ENCODE measurements at places on chromosomes 4 and X.

GRCh38 chr4:3066836-3067400 lies 7.4 kb downstream of the HTT-AS start:
- no peak for DNase-seq

DNA sequence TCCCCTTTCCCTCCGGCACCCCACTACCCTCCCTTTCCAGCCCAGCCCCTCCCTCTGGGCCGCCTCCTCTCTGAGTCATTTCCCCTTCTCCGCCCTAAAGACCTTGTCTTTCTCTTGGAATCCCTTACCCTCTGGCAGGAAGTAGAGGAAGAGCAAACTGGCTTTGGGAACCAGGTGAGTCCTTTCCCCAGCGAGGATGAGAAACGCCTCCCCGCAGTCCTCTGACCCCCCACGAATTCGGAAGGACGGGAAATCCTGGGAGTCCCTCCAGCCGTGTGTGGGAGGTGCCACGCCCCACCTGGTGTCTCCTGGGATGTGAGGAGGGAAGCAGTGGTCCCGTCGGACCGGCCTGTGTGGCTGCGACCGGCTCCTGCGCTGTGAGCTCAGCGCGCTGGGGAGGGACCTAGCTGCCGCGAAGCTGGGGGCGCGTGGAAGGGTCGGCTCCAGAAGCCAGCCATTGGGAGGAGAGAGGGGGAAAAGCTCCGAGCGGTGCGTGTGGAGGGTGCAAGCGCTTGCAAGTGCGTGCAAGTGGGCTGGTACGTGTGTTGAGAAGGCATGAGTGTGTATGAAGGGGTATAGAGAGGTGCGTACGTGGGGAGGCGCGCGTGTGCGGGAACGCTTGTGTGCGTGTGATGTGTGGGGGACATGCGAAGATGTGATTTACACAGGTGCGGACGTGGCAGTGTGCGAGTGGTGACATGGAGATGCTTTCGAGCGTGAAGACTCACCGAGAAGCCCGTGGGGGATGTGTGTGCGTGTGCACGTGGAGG lies 46.3 kb downstream of the TEX13B start:
- no peak for DNase-seq

GRCh38 chrX:113455582-113455981 lies 615.0 kb upstream of the AMOT start:
- no peak for DNase-seq

DNA sequence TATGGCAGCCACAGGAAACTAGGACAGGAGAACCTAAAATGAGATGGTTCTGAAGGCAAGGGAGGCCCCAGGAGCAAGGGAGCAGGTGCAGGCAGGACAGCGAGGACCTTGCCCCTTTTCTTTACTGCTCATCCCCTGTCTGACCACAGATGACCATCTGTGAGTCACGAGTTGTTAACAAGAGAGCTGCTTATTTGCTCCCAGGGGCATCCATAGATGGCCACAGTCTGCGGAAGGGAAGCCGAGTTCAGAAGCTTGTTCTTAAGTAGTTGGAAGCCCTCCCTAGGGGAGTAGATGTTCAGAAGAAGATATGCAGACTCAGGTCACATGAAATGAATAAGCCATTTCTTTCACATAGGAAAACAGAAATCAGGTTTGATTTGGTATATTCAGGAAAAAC lies 69.4 kb downstream of the EVC2 start:
- no peak for DNase-seq

DNA sequence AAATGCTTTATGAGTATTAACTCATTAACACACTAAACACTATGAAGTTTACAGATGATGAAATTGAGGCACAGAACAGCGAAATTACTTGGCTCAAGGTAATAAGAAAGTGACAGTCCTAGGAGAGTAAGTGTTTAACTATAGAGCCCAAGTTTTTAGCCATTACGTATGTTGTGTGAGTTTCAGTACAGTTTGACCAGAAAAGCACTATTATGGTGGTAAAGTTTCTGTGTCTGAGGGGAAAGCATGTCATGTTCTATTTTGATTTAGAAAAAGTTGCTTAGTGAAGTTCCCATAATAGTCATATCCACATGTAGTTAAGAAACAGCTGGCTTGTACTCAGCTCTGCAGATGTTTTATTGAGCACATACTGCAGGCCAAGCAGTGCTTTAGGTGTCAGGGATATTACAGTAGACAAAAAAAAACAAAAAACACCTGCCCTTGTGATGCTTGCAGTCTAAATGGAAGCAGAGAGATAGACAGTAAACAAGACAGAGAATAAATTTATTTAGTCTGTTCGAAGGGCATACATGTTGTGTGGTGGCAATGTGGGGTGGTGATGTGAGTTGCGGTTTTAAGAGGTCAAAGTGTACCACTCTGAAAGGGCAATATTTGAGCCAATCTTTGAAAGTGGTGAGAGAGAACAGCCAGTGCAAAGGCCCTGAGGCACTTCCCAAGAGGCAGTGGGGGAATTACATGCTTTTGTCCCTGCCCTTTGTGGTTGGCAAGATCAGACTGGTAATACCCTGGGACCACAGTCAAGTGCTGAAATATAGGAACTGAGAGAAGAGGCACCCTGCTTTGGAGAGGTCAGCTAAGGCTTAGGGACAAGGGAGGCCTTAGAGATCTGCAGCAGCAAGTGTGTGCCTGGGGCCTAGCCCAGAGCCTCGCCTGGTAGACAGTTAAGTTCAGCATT lies 6.2 kb downstream of the TMEM131L start:
- no peak for DNase-seq

DNA sequence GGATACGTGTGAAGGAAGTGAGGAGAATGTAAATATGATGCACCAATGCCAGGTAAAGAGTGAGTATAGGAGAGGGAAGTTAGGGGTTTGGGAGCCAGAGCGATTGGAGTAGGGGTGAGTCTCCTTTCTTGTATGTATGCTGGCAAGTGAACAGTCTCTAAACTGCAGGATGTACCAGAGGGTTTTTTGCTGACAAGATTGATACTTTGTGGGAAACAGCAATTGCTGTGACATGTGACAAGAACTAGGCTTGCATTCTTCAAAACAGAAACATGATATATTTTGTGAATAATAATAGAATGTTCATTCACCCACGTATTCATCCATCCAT lies 706 bp downstream of the CHIC1 start:
- no peak for DNase-seq

GRCh38 chr4:112759313-112759712 lies 122.4 kb downstream of the LARP7 start:
- DNase-seq: no peak

DNA sequence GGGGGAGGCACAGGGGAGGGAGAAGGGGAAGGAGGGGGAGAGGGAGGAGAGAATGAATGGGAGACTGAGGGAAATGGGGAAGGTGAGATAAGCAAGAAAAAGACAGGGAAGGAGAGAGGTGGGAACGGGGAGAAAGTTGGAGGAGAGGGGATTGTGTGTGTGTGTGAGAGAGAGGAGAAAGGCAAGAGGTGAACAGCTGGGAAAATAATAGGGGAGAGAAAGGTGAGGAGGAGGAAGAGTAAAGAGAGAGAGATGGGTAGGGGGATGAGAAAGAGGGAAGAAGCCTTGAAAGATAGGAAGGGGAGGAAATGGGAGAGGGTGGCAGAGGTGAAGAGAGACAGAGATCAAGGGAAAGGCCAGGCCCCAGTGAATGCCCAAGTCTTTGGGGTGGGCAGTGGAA lies 20.1 kb downstream of the BCORL1 start:
- no peak for DNase-seq

GRCh38 chr4:62676962-62677361 lies 1476.8 kb downstream of the ADGRL3 start:
- DNase-seq: no peak

DNA sequence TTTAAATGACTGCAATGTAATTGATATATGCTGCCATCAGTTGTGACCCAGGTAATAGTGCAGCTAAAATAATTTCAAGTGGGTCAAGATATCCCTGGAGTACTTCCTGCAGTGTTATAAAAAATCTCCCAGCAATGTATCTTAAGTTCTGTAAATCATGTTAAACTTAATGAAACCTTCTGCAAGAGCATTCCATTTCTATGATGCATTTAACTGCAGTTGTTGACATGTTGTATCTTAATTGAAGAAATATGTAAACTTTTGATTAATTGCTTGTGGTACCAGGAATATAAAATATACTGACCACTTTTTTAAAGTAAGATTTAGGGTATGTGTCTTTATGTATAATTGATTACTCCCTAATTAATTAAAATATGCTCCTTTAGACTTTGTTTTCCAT lies 213.6 kb downstream of the AFF2 start:
- DNase-seq: no peak

DNA sequence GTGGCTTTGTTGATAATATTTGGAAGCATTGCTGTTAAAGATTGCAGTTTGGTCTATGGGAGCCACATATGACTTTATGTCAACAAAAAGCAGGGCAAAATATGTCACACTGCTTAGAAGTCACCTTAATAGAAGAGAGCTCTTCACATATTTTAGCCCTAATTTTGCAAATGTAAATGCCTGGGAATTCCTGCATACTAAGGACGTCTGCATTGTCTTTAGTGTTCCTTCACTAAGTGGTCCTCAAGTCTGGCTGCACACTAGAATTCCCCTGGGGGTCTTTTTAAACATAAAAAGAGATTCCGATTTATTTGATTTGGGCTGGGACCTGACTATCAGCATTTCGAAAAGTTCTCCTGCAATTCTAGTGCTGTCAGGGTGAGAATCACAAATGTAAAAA lies 495.1 kb upstream of the FAM241A start:
- DNase-seq: no peak

DNA sequence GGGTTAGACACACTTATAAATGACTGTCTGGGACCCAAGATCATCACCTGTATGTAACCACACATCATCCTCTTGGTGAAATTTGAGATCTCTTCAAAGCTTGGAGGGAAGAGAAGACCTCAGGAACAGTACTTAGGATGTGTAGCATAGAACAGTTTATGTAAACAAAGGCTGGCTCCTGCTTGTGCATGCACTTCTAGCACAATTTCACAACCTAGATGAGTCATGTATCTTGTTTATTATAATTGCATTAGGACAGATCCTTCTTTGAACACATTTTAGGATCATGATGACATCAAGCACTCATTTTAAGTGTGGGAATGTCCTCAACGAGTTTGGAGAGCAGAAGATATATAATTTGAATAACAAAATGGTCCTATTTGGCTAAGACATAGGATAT lies 26.3 kb upstream of the ZMAT1 start:
- no peak for DNase-seq

- no peak for DNase-seq
Measured at GRCh38 chrX:36983831-36984230, 24.3 kb upstream of the FAM47C start.

- no peak for DNase-seq
Measured at GRCh38 chr4:25879991-25880651, 17.3 kb upstream of the SEL1L3 start.

- DNase-seq: no peak
Measured at GRCh38 chr4:116132946-116133345, 952.4 kb downstream of the TRAM1L1 start.

DNA sequence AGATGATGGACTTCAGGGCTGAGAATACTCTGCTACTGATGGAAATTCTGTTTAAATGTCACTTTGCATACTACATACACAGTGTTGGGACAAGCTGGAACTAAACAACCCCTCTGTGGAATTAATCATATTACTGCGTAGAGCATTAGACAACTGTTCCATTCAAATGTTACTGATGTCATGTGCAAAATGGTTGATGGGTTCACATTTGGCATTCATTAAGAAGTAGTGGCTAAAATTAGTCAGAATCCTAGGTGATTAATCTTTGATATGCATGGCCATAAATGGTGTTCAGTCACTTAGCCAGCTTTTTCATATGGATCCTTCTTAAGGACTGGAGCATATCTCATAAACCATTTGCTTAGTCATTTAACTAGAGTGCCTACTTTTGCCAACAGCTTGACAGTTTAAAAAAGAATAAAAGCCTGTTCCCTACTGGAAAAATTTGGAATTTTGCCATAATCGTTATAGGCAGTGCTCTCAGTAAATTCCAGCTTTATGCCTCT lies 105.2 kb downstream of the RNF150 start:
- no peak for DNase-seq

DNA sequence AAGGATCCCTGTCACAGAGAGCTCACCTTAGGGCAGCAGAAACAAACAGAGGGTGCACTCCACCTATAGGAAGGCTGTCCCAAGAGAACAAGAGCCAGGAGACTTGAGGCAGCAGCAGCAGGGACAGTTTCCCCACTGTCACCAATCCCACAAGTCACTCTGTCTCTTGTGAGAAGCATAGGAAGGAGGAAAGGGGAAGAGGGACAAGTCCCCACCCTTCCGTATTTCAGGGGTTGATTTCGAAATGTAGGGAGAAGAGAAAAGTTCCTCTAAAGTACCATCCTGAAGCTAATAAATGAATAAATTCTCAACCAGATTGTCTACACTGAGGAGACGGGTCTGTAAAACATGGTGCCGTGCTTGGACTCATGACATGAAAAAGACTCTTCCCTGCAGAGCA lies 9.5 kb upstream of the TLR8 start:
- no peak for DNase-seq

DNA sequence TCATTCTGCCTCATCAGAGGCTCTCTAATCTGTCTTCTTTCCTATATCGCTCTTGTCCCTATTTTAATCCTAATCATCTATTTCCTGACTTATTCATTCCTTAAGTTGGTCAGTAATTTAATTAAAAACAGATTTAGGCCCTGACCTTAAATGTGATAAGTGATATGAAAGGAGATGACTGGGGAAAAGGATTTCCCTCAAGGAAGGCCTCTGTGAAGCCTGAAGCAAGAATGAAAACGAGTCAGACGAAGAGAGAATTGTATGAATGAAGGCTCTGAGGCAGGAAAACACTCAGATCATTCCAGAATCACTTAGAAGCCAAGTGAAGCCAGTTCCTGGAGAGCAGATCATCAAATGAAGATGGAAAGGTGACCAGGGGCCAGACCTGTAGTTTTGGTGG lies 22.1 kb downstream of the PKD2 start:
- DNase-seq: no peak

DNA sequence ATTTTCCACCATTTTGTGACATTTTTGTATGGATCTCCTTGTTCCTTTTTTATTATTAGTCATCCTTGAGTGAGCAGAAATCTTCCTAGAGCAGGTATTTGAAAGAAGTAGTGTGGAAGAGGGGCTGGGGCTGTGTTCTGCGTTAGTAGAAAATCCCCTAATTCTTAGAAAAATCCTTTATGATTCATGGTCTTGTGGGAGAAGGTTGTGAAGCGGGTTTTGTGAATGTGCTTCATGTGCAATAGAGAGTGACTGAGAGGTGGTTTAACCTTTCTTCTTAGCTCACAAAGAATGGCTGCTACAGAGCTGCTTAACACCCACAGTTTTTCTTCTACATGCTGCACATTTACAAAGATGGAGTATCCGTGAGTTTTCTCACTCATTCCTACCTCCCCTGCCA lies 220.5 kb downstream of the IDS start:
- DNase-seq: no peak

GRCh38 chr4:161530710-161531109 lies 633.1 kb downstream of the FSTL5 start:
- no peak for DNase-seq

- DNase-seq: no peak
Measured at GRCh38 chrX:112874175-112874574, 33.5 kb upstream of the AMOT start.

- no peak for DNase-seq
Measured at GRCh38 chrX:25105221-25105620, 89.5 kb upstream of the ARX start.

DNA sequence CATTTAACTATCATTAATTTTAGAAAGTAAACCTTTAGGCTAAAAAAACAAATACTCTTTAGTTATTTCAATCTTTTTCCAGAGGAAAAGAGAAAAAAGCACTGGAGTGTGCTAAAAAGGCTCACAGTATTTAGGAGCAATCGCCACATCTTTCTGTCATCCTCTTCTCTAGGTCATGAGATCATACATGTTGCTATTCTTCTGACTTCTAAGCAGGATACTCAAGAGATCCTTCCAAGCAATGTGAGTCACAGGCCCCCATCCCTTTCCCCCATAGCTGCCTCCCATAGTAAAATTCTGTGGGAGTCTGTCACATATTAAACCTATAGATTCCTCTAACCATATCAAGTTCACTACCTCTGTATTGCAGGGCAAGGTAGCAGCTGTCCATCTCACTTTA lies 7.7 kb downstream of the EDNRA start:
- DNase-seq: no peak
